Endothelial cell (in vitro differentiated cells): ENCODE measurements at places on chromosomes 7 and 10.

DNA sequence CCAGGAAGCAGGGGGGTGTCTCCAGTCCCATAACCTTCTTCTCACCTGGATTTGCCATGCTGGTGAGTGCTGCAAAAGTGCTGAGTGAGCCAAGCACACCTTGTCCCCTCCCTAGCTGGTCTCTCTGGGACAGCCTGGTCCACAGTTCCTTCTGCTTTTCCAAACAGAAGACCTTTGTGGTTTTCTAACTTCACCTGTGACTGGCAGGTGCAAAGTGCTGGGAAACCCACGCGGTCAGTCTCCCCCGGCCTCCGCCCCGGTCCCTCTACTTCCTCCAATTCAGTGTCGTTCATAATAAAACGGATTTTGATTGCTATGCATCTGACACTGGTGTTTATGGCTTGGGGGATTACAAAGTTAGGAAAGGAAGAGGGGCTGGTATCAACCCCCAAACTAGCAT lies 37.1 kb downstream of the RBAK start:
- no peaks in the 10 kb centered on the region for H3K4me1 ChIP-seq
- H3K4me3 ChIP-seq, result no peak overlapping the region
- peaks cover 11% of the 10 kb centered on the region for H3K27me3 ChIP-seq
- no peak overlapping the region for H3K27ac ChIP-seq
- no peaks in the 10 kb centered on the region for H3K36me3 ChIP-seq

- H3K27ac ChIP-seq, result peak overlapping the region; percentile 54
- DNase-seq, result peak; percentile 72
- H3K4me3 ChIP-seq, result peak overlapping the region; percentile 65
- peaks cover 20% of the 10 kb centered on the region for H3K27me3 ChIP-seq
Observed at GRCh38 chr7:149690688-149691446, 82.5 kb downstream of the ZNF467 start.

GRCh38 chr10:28859791-28860190 lies 182.5 kb downstream of the BAMBI start:
- peaks cover 4% of the 10 kb centered on the region for H3K4me1 ChIP-seq
- H3K27me3 ChIP-seq, result peaks cover 3% of the 10 kb centered on the region
- H3K27ac ChIP-seq, result no peak overlapping the region
- DNase-seq, result no peak
- no peak overlapping the region for H3K4me3 ChIP-seq

DNA sequence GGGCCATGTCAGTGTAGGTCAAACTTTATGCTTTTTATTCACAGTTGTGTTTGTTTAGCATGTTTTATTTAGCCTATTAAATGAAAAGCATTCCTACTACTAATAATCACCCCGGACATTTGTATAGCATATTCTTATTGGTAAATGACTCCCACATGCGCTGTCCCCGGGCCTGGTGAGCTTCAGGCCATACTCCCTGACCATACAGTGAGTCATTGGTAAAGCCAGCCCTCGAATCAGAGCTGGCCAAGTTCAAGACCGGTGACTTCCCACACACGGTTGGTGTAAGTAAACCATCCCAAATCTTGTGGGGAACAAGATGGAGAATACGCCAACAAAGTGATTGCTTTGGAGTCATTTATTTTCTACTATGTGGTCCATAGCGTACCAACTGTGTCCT lies 238.7 kb upstream of the TCF7L2 start:
- no peak for DNase-seq
- H3K27me3 ChIP-seq, result no peaks in the 10 kb centered on the region
- H3K4me1 ChIP-seq, result peaks cover 10% of the 10 kb centered on the region
- no peak overlapping the region for H3K27ac ChIP-seq
- H3K4me3 ChIP-seq, result no peak overlapping the region

DNA sequence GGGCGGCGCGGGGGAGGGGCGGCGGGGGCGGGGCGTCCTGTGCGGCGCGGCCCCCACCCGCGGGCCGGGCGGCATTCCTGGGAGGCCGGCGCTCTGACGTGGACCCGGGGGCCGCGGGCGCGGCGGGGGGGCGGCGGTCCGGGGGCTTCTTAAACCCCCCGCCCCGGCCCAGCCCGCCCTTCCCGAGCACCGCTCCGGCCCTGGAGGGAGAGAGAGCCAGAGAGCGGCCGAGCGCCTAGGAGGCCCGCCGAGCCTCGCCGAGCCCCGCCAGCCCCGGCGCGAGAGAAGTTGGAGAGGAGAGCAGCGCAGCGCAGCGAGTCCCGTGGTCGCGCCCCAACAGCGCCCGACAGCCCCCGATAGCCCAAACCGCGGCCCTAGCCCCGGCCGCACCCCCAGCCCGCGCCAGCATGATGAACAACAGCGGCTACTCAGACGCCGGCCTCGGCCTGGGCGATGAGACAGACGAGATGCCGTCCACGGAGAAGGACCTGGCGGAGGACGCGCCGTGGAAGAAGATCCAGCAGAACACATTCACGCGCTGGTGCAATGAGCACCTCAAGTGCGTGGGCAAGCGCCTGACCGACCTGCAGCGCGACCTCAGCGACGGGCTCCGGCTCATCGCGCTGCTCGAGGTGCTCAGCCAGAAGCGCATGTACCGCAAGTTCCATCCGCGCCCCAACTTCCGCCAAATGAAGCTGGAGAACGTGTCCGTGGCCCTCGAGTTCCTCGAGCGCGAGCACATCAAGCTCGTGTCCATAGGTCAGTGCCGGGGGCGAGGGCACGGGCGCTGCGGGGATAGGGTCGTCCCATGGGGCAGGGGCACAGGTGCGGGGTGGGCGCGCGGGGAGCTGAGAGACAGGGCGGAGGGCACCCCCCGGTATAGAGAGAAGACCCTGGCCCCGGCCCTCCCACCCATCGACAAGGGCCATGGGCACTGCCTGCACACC lies at the start of gene FLNC:
Gene FLNC, plus strand, starts transcription at position 176 of the 947 bp plus-strand sequence. Its CDS starts 232 bp downstream, at position 408.
- H3K36me3 ChIP-seq, result no peaks in the 10 kb centered on the region
- peak within 1 kb of the TSS; percentile 65 for H3K4me3 ChIP-seq
- peaks cover 13% of the 10 kb centered on the region for H3K27me3 ChIP-seq
- H3K27ac ChIP-seq, result no peak within 1 kb of the TSS
- peaks cover 8% of the 10 kb centered on the region for H3K4me1 ChIP-seq

GRCh38 chr7:69776611-69777010 lies 178.3 kb downstream of the AUTS2 start:
- H3K27ac ChIP-seq, result no peak overlapping the region
- H3K4me3 ChIP-seq, result no peak overlapping the region
- peaks cover 13% of the 10 kb centered on the region for H3K4me1 ChIP-seq
- no peaks in the 10 kb centered on the region for H3K27me3 ChIP-seq
- DNase-seq, result no peak

GRCh38 chr10:79017882-79018520 lies 50.8 kb upstream of the ZMIZ1 start:
- H3K36me3 ChIP-seq, result no peaks in the 10 kb centered on the region
- H3K4me1 ChIP-seq, result no peaks in the 10 kb centered on the region
- peaks cover 1% of the 10 kb centered on the region for H3K27me3 ChIP-seq
- no peak overlapping the region for H3K4me3 ChIP-seq
- DNase-seq, result no peak
- H3K27ac ChIP-seq, result no peak overlapping the region
